ENCODE measurements at places on chromosomes 12 and 14. TPM values are rescaled to one million over a fixed set of nuclear protein-coding genes. Genes with fewer than 3 reads are reported as not detected.

TGM1 gene
- total RNA-seq = 2.9 TPM

DNA sequence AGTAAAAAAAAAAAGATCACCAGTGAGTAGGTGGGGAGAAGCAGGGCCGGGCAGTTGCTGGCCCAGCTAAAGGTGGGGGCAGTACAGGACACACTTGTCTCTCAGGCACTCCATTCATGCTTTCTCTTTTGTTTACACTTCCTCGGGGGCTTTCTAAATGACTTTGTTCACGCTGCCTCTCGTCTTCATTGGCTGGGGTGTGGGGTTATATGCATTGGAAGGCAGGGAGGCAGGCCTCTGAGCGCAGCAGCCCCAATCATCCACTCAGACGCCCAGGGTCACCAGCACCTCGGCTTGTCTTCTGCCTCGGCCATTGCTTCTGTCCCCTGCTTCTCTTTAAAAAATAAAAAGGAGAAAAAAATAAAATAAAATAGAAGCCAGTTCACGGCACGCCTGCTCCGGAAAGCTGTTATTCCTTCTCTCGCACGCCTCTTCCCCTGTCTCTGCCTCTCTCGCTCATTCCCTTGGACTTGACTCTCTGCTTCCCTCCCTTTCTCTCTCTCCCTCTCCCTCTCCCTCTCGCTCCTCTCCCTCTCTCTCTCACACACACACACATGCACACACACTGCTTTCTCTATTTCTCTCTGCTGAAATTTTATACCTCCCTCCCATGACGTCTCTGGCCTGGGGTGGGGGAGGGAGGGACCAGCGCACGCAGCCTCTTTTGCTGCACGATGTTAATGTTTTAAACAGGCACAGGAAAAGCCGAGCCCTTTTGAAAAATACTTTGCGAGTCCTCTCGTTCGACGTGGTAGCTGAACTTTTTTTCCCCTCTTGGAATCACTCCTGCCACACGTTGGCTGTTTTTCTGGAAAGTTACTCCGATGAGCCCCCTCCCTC is at the start of gene TGFB3:
TSS of gene TGFB3 (minus strand) at position 570 of the 840 bp plus-strand sequence. CDS start 1,102 bp downstream, outside the sequence.
- peak; percentile 58 for DNase-seq

DNA sequence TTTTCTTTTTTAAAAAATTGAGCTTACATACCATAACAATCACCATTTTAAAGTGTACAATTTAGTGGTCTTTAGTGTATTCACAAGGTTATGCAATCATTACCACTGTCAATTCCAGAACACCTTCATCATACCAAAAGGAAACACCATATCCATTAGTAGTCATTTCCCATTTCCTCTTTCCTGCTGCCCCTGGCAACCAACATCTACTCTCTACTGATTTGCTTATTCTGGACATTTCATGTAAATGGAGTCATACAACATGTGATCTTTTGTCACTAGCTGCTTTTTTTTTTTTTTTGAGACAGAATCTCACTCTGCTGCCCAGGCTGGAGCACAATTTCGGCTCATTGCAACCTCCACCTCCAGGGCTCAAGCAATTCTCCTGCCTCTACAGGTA is 66.8 kb upstream of the CFL2 start:
- DNase-seq = no peak

- DNase-seq = no peak
Measured at GRCh38 chr12:65200007-65200665, 30.8 kb downstream of the LEMD3 start.

- DNase-seq = no peak
Measured at GRCh38 chr14:20775901-20776300, 5.2 kb upstream of the RNASE6 start.

GRCh38 chr12:130160711-130161231 is 1.5 kb upstream of the FZD10 start:
- DNase-seq = no peak

DNA sequence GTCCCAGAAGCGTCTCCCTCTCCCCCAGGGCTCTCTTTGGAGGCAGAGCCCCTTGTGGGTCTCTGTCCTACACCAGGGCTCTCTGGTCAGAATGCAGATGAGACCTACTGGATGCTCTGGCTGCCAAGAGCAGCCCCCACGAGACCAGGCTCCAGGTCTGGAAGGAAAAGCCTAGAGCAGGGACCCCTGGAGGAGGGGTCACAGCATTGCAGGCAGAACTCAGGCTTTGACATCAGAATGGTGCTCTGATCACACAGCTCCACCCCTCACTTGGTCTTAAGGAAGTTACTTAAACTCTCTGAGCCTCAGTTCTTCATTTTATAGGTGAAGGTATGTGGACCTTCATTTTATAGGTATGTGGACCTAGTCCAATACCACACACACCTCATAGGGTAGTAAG is 83.1 kb downstream of the ARL6IP4 start:
- DNase-seq = peak; percentile 84
